ENCODE measurements at places on chromosomes 5 and 9.

GRCh38 chr9:6584881-6585597, 60.5 kb downstream of the GLDC start:
- DNase-seq, result no peak

DNA sequence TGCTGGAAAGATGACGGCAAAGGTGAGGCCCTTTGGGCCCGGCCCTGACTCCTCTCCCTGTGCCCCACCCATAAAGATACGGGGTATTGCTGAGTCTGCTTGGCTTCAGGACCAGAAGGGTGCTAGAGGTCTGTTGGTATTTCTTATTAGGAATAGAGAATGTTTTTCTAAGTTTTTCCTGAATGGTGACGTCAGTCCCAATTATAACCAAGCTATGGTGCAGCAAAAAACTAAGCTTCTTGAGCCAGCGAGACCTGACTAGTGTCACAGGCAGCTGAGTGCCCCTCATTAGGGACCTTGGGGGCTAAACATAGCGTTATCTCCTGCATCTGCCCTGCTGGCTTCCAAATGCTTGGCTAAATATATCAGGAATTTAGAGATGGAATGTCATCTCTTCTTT, 151.0 kb upstream of the TBC1D2 start:
- DNase-seq, result no peak

DNA sequence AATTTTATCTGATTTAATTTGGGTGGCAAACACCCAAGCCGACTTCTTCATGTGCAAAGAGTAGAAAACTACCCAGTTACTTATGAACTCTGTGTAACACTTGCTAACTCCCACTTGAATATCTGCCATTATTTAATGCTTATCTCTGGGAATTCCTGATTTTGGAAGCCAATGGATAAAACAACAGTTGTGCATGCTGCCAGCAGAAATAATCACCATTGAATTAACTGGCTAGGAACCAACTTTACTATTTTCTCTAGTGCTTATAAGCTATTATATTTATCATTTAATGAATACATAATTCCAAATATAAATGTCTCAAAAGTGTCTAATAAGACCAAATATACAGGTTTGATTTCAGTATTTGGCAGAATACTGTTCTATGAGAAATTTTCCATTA, 85.7 kb downstream of the IZUMO3 start:
- DNase-seq, result no peak

DNA sequence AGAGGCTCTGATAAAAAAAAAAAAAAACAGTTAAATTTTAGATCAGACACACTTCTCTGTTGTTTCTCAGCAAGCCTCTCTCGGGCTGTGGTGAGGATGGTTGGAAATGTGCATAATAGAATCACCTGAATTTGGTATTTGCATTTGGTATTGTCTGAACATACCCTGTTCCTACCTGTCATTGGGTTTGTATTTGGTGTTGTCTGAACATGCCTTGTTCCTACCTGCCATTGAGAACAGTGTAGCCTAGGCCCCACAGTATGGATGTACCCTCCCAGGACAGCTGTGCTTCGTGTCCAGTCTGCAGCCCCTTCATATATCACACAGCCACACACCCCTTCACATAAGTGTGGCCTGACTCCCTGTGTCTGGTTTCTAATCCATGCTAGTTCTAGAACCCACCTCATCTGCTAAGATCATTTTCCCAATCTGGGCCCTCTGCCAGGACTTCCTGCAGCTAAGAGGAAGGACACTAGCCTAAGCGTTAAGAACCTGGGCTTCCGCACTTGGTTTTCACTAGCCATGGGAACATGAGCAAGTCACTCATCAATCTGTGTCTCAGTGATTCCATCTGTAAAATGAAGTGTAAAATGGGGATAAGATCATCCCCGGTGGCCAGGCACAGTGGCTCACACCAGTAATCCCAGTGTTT, 49.2 kb downstream of the ITGA2 start:
- no peak for DNase-seq

- DNase-seq, result no peak
Measured at GRCh38 chr5:65837139-65837538, 89.2 kb upstream of the ERBIN start.

DNA sequence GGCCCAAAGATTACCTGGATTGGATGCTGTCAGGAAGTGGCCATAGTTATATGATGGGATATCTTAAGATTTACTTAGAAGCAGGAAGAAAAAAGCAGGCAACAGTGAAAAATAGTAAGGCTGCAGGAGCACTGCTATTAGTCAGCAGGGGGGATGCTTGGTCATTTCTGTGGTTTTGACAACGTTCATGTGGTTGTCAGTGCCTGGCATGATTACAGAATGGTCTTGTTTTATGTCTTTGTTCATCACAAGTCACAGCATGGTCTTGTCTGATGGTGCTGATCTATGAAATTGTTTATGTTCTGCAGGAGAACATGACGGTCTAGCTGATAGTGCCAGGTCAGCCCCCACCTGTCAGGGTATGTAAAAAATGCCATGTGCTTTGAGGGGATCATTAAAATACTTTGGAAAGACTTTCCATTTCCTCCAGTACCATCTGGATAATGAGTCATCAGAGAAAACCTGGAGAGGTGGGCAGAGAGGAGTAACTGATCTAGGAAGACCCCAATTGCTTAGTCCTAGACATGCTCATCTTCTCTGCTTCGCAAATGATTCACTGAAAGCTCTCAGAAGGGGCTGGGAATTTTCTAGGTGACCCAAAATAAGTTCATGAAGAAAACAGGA, 48.5 kb downstream of the PLGRKT start:
- no peak for DNase-seq

DNA sequence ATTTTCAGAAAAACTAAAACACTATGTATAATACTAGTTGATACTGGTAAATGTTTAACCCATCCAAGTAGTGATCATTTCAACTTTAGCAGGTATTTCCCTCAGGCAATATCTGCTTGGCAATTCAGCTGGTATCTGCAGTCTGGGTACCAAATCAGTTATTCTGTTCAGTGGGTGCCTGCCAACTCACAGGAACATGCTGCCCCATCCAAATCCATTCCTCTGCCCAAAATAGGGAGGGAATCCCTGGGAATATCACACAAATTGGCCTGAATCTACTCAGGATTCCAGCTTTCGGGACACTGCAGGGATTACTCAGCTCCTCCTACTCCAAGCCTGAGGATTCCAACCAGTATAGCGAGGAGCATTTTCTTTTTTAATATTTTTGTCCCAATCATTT, 61.7 kb upstream of the PDE4D start:
- DNase-seq, result no peak

GRCh38 chr5:158883502-158883901, 216.2 kb downstream of the EBF1 start:
- DNase-seq, result no peak

GRCh38 chr9:4640027-4640426, 22.1 kb upstream of the PLPP6 start:
- DNase-seq, result no peak

DNA sequence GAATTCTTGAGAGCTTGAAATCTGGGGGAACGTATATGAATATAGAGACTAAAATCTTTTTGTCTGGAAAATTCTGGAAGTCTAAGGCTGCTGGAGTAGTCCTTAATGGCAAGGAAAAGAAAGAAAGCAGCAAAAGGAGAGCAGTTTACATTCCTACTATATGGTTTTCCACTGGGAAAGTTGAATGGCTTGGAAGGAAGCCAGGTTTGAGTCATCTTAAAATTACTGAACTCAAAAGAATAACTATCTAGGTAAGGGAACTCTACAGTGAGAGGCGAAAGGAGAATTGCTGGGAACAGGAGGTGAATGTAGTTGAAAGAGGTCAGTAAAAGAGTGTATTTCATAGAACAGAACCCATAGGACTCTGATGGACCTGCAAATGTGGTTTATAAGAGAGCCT, 258.1 kb upstream of the EDIL3 start:
- no peak for DNase-seq

GRCh38 chr5:96703995-96704394, 41.8 kb downstream of the CAST start:
- no peak for DNase-seq

GRCh38 chr9:111501648-111502047, 17.5 kb upstream of the ECPAS start:
- no peak for DNase-seq

DNA sequence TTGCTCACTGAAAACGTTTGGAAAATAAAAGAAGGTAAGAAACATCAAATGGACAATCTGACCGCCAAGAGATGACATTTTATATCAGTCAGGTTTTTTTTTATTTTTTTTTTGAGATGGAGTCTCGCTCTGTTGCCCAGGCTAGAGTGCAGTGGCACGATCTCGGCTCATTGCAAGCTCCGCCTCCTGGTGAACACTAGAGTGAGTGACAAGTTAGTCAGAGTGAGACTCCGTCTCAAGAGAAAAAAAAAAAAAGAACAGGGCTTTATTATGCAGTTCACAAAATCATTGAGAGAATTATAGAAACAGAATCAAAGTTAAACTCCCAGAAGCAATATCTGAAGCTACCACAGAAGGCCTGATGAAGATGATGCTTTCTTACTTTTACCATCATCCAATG, 70.1 kb downstream of the DTWD2 start:
- no peak for DNase-seq

GRCh38 chr9:84834426-84834825, 164.9 kb downstream of the NTRK2 start:
- no peak for DNase-seq

GRCh38 chr5:68392617-68393016, 177.1 kb downstream of the PIK3R1 start:
- DNase-seq, result no peak

DNA sequence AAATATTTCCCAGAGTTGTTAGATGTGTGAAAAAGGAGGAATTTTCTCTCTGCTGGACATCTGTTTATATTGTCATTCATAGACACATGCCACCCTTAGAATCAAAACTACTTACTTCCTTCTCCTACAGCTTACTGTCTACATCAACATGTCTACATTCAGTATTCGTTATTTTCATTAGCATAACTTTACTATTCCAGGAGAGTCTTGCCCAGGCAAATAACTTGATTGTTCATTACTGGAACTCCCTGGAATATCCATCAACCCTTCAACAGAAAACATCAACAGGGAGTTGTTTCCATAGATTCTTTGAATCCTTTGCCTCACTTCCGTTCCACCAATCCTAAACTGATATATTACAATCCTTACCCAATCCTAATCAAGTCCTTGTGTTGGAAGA, 457.5 kb upstream of the ZNF608 start:
- no peak for DNase-seq

- no peak for DNase-seq
Measured at GRCh38 chr9:15433191-15433590, 10.5 kb downstream of the SNAPC3 start.

- DNase-seq, result no peak
Measured at GRCh38 chr5:157487358-157487757, 27.3 kb downstream of the NIPAL4 start.

DNA sequence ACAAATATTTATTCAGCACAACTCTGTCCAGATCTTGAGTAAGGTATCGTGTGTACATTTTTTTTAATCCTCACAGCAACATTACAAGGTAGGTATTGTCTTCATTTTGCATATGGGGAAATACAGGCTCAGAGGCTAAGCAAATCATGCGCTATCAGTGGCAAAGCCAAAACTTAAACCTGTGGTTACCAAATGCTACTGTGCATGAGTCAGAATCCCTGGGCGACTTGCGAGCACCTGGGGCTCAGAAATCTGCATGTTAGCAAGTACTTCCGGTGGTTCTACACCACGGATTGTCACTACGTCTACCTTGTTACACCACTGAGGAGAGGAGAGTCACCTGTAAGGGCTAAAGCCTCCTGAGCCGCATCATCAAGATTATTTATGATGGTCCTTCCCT, 21.3 kb downstream of the C5orf58 start:
- no peak for DNase-seq

DNA sequence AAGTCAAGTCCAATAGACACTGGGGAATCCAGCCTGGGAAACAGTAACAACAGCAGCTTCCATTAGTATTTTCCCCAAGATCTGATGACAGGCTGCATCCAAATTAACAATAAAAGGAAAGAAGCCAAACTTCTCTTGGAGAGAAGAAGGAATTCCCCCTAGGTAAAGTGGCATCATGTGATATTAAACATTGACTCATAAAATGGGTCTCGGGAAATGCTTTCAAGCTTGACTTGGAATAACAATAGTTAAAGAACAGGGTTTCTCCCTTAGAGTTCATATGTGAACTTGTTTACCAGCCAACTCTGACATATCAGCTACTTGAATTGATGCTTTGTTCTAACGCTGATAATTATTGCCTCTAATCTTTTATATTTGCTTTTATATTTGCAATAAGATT, 45.4 kb downstream of the ENTREP1 start:
- DNase-seq, result no peak

DNA sequence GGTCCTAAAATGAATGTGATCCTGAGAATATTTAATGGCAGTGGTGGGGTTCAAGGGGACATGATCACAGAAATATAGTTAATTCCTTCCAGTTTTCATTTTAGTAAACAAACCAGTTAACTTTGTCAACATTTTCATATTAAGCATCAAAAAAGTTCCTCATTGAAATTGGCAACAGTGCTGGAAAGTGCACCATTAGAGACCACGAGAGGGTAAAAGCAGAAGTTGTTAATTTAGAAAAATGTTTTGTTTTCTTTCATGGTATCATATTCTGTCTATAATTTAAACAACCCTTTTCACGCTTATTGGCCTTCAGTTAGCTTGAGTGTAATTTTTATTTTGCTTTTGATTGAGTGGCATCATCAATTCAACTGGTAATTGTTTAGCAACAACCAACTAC, 11.9 kb downstream of the GIN1 start:
- no peak for DNase-seq

GRCh38 chr5:166365164-166365563, 1926.3 kb upstream of the WWC1 start:
- no peak for DNase-seq

GRCh38 chr9:133103183-133103986, 17.7 kb downstream of the RALGDS start:
- DNase-seq, result peak; percentile 88

GRCh38 chr5:78835176-78835575, 149.9 kb downstream of the ARSB start:
- DNase-seq, result no peak

DNA sequence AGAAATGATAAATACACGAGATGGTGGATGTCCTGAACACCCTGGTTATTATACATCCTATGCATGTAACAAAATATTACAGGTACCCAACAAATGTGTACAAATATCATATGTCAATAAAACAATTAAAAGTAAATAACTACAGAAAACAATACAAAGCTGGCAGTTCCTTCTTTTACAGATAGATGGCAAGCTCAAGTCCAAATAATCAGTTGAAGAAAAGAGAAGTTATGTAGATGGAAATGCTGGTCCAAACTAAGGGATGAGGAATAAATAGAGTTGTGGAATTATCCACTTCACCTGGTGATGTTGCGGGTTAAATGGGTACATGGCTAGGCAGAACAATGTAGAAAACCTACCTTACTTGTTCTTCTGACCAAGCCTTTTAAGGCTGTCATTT, 79.4 kb downstream of the PALM2AKAP2 start:
- no peak for DNase-seq

Data from head of caudate nucleus (tissue), 42 donors.